ENCODE measurements at places on chromosomes 7 and 10. TPM values are rescaled to one million over a fixed set of nuclear protein-coding genes. Genes with fewer than 3 reads are reported as not detected.

PI4K2A gene
- 8.5 TPM for total RNA-seq

UNC5B gene
- 0.09 TPM for total RNA-seq

GPR37 gene
- total RNA-seq: not detected

CHCHD2 gene
- total RNA-seq: 693 TPM

CALHM3 gene
- not detected for total RNA-seq

OR2A7 gene
- 3.8 TPM for total RNA-seq

GIMAP2 gene
- 40.1 TPM for total RNA-seq

GDF10 gene
- total RNA-seq: 0.32 TPM

ADCY1 gene
- total RNA-seq: 0.82 TPM

NPFFR1 gene
- not detected for total RNA-seq

JAKMIP3 gene
- 0.35 TPM for total RNA-seq

CYP17A1 gene
- total RNA-seq: not detected

ADAM22 gene
- 1.1 TPM for total RNA-seq

SPDYE1 gene
- not detected for total RNA-seq

ELOVL3 gene
- total RNA-seq: not detected

PTPRZ1 gene
- total RNA-seq: not detected

TMEM72 gene
- not detected for total RNA-seq

TAS2R5 gene
- 1.4 TPM for total RNA-seq

- no peak for DNase-seq
Observed at GRCh38 chr7:75982306-75983064, 11.9 kb downstream of the TMEM120A start.

DNA sequence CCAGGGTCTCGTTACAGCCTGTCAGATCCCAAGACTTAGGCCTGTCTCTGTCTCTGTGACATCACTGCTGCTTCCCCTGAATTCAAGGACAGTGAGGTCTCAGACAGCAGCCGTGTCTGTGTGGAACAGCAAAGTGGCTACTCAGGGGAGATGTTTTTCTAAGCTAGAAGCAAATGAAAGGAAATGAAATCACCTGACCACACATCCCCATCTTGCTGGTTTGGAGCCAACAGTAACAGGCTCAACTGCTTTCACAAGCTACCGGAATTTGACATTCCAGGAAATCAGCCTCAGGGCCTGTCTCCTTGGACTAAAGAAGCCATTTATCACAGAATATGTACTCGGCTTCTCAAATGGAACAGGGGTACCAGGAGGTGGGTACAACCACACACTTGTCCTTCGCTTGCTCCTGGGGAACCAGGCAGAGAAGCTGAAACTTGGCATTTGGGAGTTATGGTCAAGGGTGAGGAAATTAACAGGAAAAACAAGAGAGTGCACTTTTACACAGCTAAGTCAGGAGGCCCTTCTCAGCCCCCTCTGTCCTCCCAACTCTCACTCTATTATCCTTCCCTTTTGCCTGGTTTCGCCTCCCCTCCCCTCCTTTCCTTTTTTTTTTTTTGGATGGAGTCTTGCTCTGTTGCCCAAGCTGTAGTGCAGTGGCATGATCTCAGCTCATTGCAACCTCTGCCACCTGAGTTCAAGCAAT is 73.2 kb downstream of the SPDYE5 start:
- no peak for DNase-seq

GRCh38 chr7:115125312-115125711 is 203.4 kb downstream of the MDFIC start:
- DNase-seq: no peak

GRCh38 chr7:128406314-128407232 is 3.2 kb downstream of the IMPDH1 start:
- no peak for DNase-seq

DNA sequence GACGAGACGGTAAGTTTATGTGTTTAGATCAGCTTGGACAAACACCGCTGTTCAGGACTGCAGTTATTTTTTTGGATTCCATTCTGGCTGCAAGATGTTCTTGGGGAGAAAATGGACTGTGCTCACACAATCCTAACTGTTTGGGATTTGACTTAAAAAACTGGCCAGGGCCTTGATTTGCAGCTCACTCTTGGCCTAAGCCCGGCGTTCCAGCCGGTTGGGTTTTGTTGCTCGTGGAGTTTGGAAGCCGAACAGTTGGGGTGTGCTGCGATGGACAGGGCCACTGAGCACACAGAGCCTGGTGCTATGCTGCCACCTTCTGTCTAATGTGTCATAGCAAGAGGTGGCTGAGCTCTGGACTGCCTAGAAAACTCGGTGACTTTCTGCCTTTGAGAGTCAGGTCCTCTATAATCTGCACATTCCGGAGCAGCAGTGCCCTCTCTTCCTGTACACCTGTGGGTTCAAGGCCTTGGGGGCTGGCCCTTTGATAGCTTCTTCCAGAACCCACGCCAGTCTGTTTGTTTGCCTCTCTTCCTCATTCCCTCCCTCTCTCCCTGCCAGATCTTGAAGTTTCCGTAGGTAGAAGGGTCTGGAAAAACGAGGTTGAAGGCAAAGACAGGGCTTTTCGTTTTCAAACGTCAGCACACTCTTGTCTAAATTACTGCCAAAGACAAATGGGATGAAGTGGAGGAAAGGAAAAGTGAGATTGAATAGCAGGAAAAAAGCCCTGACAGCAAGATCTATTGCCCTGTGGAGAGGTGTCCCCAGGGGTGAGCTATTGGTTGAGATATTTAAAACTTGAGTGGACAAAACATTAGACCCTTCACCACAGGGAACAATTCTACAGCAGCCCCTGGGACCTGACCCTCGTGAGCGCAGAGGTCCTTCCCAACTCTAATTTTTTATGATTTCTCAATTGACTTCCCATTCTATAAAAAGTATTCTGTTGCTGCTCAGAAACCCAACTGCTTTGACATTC is 167.5 kb upstream of the HABP2 start:
- DNase-seq: peak; percentile 71

GRCh38 chr7:76357475-76358010 is 1.2 kb downstream of the YWHAG start:
- no peak for DNase-seq

- no peak for DNase-seq
Observed at GRCh38 chr10:52517012-52517411, 202.9 kb downstream of the DKK1 start.

GRCh38 chr10:67618116-67618515 is 77.9 kb downstream of the CTNNA3 start:
- no peak for DNase-seq

GRCh38 chr7:91491868-91492267 is 227.6 kb downstream of the FZD1 start:
- DNase-seq: no peak

DNA sequence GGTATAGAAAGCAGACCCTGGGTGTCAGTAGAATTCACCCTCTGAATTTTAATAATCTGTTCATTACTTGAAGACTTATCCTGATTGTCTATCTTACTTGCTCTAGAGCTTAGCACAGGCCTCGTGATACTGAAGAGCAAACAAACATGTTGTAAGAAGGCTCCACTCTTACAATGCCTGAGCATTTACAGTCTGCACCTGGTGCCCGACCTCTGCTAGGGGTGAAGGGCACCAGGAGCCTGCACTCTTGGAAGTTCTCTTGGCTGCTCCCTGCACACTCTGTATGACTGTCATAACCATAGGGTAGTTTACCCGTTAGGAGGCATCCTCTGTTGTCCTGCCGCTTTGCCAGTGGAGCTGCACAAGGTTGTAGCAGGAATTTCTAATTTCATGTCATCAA is 91.3 kb upstream of the NPY start:
- DNase-seq: no peak

DNA sequence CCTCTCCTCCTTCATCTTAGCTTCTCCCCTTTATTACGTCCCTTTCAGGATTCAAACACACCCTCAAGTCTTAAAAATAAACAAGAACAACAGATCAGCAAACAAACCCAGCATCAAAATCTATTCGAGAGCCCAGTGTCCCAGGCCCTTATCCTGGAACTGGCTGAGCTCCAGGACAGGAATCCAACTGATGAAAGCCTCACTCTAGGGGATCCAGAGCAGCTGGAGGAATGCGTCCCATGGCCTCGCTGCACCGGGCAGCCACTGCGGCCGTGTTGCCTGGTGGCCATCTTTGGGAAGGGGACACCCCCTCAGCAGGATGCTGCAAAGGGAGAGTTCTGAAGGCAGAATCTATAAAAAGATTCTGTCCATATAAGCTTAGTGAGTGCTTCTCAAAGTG is 156.5 kb upstream of the BMPER start:
- no peak for DNase-seq

- no peak for DNase-seq
Observed at GRCh38 chr7:70459546-70459945, 672.4 kb upstream of the GALNT17 start.

DNA sequence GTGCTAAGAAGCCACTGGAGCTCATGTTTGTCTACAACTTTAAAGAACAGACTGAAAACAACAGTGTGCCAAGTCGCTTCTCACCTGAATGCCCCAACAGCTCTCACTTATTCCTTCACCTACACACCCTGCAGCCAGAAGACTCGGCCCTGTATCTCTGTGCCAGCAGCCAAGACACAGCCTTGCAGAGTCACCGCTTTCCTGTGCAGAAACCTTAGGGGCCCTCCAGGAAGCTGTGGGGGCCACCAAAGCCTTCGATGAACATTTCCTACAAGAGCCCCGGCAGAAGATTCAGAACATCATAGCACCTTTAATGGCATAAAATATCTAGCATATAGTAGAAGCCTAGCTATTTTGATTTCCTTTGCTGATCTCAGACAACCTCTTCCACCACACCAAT is 88.0 kb upstream of the PRSS58 start:
- DNase-seq: no peak

DNA sequence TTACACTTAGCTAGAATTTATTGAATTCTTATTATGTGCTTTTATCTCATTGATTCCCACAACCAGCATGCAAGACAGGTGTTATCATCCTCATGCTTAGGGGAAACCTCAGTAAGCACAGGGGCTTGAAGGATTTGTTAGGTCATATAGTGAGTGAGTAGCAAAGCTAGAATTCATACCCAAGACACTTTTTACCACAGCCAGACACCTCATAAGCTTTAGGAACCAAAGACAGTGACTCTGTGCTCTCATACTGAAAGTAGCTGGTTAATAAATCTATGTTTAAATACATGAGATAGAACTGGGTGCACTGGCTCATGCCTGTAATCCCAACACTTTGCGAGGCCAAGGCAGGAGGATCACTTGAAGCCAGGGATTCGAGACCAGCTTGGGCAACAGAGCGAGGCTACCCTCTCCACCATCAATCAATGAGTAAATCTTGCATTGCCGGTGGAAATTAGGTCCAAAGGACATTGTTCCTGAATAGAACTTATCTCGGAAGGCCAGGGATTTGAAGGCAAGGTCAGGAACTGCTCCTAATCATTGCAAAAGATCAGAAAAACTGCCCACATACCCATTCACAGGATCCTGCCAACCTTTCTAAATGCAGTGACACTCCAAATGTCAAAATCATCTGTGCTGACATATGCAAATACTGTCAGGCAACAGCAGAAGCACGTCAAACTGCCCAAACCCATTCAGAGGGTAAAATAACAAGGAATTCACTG is 523.5 kb downstream of the PARD3 start:
- DNase-seq: no peak

DNA sequence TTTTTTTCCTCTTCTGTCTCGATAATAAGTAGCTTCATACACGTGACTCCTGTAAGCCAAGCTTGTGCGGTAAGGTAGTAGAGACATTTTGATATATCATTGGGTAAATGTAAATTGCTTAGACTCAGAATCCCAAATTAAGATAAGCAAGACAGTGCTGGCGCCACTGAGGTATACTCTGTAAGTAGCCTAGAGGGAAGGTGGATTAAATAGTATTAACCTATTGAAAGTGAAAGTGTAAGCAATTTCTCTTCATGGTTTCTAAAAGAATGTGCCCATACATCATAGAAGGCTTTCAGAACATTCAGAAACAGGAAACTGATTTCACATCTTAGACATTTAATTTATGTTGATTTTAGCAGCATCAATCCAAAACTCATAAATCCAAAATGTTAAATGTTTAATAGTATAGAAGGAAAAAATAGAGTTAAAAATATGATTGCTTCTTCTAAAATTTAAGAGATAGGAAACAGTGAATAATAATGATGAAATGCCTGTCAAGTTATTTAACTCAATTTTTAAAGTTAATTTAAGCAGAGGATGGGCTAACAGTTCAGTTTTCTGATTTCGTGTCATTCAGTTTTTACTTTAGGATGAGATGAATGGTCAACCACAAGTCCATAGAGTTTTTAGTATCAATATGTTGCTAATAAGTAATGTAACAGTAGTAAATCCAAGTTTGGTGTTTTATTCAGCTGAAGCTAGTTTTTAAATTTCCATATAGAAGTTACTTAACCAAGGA is 36.8 kb downstream of the LRRC72 start:
- DNase-seq: no peak

- no peak for DNase-seq
Observed at GRCh38 chr10:113399065-113399464, 153.8 kb upstream of the HABP2 start.

DNA sequence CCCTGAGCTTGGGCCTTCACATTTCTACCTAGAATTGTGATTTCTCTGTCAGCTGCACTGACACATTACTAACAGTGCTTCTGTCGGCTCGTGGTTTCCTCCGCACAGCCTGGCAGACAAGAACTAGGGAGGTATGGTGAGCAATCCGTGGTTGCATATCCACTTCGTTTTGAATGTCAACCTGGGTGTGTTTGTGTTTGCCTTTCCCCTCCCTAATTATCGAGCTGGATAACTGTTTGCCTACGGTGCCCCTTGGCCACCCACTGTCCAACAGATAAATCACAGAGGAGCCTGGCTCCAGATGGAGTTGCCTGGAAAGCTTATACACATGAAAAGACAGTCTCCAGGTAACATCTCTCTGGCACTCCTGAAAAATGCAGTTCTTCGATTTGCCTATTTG is 228.8 kb downstream of the TRIL start:
- no peak for DNase-seq

GRCh38 chr7:71538210-71538609 is 406.3 kb downstream of the GALNT17 start:
- DNase-seq: no peak

- peak; percentile 54 for DNase-seq
Observed at GRCh38 chr10:46229144-46229563, 57.6 kb upstream of the ANTXRL start.

DNA sequence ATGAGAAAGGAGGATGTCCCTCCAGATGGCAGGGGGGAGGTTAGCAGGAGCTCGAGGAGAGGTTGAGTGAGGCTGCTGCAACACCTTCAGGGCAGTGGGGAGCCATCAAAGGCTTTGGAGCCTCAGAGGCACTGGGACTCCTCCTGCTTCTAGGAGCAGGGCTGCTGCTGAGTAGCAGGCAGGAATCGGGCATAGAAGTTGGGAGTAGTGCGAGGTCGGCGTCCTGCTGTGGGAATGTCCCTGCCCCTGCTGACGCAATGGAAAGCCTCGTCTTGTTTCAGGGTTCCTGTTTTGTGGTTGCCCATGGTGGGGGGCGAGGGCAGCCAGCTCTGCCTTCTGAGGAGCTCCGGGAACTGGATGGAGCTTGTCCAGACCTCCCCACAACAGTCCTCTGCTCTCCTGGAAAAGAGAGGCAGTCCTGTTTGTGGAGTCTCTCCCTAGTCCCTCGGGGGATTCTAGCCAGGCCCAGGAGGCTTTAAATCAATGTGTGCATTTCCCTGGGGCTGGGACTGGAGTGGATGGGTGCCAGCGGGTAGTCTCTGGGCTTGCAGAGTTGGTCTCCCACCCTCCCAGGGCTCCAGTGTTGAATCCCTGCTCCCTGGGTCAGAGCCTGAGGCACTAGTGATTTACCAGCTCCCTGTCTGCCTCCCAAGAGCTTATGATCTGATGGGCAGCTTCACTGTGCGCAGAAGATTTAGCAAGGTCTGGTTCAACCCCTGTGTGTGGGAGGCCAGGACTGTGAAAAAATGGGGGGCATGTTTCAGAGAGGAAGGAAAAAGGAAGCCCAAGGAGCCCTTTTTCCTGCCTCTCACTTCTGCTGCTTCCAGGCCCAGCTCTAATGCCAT is 98.7 kb upstream of the PPIF start:
- peak; percentile 50 for DNase-seq

GRCh38 chr10:109149666-109150350 is 773.5 kb downstream of the XPNPEP1 start:
- no peak for DNase-seq

Data from activated CD4-positive, alpha-beta T cell treated with anti-CD3 and anti-CD28 coated beads for 36 hours (primary cell).